ENCODE measurements at places on chromosomes 2 and 18.
A peak's percentile ranks its signal among the peaks of the same experiment; 100 is the strongest.

DNA sequence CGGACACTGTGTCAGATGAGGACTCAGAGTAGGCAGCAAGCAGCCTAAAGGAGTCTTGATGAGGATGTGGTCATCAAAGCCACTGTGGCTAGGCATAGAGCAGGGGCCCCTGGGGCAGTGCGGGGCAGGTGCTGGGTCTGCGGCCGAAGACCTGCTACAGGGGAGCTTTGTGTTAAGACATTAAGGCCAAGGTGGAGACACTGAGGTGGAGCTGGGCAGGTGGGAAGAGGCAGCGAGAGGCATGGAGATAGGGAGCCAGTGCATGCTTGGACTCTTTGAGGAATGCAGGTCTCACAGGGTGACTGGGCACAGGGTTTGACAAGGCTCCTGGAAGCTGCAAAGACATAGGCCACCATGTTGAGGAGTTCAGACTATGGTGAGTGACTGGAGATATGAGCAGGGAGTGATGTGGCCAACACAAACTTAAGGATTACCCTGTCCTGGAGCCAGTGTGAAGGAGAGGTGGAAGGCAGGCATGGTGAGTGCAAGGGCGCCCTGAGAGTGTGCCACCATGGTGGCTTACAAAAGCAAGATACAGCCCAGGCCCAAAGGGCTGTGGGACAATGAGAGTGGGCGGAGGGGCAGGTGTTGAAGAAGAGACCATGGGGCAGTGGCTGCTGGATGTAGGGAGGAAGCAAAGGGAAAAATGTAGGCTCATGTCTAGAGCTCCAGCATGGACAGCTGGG is 450.9 kb upstream of the HS6ST1 start:
- DNase-seq: no peak

- peak; percentile 94 for DNase-seq
Measured at GRCh38 chr18:57434536-57435494, at the start of gene ONECUT2. TSS of gene ONECUT2 (plus strand) at chr18:57435374. CDS start at chr18:57435717, 343 bp downstream.

DNA sequence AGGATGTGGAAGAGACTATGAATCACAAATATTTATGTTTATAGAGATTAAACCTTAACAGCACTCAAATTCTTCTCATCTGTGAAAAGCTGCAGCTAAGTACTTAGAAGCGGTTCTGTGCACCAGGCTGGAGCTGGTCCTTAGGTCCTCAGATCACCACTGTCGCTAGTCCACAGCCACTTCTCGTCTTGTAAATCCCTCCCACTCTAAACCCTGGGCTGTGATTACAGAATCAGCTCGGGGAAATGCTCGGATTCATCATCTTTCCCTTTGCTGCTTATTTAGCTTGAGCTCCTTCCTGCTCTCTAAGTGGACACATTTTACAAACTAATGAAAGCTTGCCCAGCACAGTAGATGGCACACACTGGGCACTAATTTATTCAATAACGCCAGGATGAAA is 61.7 kb downstream of the RNF152 start:
- DNase-seq: no peak

DNA sequence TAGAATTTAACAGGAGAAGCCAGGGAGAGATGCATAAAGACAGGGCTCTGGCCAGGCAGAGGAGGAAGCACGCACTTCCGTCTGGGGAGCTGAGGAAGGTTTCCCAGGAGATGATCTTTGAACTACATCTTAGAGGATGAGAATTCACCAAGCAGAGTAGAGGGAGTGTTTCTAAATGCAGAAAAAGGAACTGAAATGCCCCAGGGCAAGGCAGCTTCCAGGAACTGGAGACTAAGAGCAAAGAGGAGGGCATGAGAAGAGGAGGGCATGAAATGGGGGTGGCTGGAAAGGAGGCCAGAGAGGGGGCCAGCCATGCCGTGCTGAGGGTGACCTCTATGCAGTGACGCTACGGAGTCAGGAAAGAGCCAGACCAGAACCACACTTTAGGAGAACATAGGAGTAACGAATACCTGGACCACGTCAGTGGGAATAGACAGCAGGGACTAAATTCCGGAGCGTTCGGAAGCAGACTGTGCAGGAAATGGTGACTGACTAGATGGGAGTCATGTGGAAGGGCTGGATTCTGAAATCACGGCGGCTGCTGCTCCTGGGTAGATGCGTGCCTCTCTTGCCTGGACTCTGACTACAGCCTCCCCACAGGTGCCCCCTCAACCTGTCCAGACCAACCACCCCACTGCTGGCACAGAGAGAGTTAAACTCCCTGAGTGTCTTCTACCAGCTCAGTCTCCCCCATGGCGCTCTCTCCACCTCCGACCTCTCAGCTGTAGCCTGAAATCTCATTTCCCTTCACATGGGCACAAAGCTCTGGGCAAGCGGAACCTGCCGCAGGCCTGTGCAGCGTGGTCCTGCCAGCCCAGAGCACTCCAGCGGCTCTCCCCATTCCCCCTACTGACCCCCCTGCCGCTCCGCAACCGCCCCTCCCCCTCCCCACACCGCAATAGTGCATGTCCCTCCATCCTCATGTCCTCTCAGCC is 87.0 kb upstream of the RTN4 start:
- DNase-seq: no peak

GRCh38 chr2:239054921-239055320 is 207.0 kb downstream of the TWIST2 start:
- DNase-seq: no peak

- DNase-seq: no peak
Measured at GRCh38 chr2:24816884-24817283, 23.7 kb downstream of the CENPO start.

DNA sequence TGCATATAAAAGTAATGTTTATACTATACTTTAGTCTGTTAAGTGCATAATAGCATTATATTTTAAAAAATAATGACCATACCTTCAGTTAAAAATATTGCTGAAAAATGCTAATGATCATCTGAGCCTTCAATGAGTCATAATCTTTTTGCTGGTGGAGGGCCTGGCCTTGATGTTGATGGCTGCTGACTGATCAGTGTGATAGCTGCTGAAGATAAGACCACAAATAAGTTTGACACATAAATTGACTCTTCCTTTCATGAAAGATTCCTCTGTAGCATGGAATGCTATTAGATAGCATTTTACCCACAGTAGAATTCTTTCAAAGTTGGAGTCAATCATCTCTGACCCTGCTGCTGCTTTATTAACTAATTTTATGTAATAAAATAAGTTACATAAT is 128.4 kb upstream of the CCDC85A start:
- DNase-seq: no peak

DNA sequence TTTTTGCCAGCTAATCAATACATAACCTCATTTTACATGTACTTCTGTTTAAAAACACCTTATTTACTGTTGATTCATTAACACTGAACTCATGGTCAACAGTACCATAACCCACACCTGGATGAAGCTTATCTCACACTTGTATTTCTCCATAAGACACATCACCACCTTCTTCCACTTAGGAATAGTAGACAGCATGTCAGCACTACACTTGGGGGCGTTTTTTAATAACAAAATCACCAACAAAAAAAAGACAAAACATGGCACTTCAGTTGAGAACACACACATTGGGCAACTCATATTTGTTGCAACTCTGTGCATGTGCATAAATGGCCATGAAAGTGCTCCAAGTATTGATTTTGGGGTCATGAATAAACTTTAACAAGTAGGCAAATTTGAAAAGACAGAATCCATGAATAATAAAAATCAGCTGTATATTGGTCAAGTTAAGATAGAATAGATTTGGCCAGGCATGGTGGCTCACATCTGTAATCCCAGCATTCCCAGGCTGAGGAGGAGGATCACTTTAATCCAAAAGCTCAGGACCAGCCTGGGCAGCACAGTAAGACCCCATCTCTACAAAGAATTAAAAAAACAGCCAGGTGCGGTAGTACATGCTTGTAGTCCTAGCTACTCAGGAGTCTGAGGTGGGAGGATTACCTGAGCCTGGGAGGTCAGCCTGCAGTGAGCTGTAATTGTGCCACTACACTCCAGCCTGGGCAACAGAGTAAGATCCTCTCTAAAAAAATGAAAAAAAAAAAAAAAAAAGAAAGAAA is 84.4 kb upstream of the SRD5A2 start:
- no peak for DNase-seq

GRCh38 chr18:52582516-52582915 is 242.5 kb downstream of the DCC start:
- DNase-seq: no peak

DNA sequence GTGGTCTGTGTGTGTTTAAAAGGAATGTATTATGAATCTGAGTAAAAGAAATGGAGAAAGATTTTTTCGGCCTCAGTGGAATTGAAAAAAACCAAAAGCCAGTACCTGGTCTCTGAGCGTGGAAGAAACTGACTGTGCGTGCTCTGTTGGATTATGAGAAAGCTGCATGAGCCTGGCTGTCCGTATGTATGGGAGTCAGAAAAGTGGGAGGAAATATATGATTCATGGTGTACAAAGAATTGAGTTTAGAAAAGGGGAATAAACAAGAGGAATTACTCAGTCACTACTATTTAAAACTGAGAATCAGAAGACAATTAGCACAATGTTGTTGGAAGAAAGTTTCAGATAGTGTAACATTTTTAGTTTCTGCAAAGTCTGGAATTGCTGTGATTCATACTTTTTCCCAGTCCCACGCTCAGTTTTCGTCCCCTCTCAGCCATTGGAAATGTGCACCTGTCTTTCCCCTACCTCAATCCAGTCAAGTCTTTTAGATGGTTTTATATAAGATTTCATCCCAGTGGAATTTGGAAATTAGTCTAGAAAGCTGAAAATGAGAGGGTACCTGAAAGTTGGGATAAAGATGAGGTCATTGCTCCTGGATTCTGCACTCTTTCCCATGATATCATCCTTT is 66.4 kb upstream of the CHMP1B start:
- DNase-seq: no peak

GRCh38 chr2:175840256-175840655 is 161.8 kb downstream of the LNPK start:
- no peak for DNase-seq

GRCh38 chr2:109607766-109608165 is 6.0 kb downstream of the SEPTIN10 start:
- no peak for DNase-seq

DNA sequence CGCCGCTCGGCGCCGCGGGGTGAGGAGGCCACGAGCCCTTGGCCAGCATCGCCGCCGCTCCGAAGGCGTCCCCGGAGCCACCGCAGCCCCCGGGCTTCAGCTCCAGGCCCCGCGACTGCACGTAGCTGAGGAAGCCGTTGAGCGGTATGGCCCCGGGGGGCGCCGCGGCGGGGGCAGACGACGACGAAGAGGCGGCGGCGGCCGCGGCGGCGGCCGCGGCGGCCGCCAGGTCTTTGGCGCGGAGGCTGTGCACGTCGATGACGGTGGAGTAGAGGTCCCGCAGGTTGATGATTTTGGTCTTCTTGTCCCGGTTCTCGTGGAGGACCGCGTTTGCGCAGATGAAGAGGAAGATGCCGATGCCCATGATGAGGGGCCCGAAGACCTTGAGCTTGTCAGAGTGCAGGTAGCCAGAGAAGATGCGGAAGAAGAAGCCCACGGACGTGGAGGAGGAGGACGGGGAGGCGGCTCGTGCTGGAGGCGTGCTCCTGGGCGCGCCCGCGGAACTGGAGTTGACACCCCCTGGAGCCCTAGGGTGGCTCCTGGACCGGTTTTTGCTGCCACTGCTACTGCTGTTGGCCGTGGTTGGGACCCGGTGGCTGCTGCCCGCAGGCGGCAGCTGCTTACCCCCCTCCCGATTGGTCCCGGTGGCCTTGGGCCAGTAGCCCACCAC is 4.0 kb downstream of the TMEM200C start:
- no peak for DNase-seq

GRCh38 chr2:160194351-160194750 is 5.7 kb downstream of the ITGB6 start:
- DNase-seq: no peak

DNA sequence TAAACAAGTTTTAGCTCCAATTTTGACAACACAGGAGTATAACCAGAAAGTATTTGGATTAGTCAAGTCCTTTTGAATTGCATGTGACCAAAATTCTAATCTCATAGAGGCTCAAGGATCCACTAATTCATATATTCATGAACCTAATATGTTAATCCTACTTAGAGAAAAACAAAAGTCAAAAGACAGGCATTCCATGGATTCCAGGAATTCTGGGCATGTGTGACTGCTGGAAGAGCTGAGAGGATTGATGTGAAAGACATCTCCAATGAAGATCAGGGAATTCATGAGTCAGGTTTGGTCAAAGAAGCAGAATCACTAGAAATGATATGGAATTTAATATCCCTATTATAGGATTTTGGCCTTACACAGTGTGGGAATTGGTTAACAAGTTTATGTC is 1494.6 kb upstream of the DDX18 start:
- DNase-seq: no peak

- no peak for DNase-seq
Measured at GRCh38 chr2:27736031-27736889, 35.3 kb upstream of the MRPL33 start.

- DNase-seq: no peak
Measured at GRCh38 chr2:45001869-45002385, 7.3 kb downstream of the SIX2 start.

- peak; percentile 40 for DNase-seq
Measured at GRCh38 chr2:123953846-123954245, 71.2 kb upstream of the CNTNAP5 start.

GRCh38 chr18:63949068-63949737 is at the start of gene HMSD:
TSS of gene HMSD (plus strand) at chr18:63949301. CDS start at chr18:63953456, 4,155 bp downstream.
- DNase-seq: peak; percentile 77

GRCh38 chr2:112658301-112658700 is 12.6 kb downstream of the SLC20A1 start:
- no peak for DNase-seq

DNA sequence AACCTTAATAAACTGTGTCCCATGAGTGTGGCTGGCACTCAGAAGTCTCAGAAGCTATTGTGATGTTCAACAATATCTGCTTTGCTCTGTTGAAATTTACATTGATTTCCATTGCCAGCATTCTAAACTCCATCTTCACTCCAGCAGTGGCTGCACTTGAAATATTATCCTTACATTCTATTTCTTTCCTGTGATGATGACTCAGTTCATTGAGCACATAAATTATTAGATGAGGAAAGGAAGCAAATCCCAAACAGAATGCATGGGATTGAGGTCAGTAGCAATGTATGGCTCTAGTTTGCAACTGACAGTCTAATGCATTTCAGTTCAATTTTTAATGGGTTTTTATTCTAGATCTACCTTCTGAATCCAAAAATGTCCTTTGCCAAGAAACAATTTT is 92.4 kb upstream of the TTN start:
- DNase-seq: no peak

GRCh38 chr2:121791801-121792221 is 36.4 kb downstream of the TSN start:
- no peak for DNase-seq

DNA sequence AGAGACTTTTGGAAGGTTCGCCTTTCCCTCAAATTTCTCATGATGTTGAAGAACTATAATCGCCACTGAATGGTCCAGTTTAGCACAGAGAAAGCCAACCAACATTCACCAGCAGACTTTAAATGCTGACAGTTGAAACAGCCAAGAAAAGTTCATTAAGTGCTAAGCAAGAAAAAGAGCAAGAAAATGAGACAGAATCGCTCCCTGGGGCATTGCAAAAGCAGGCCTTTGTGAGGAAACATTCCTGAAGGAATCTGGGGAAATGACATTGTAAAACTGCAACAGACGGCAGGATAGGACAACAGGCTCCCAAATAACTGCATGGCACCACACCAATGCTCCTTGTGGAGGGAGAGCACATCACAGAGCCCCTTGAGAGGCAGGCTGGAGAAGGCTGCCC is 269.3 kb upstream of the ID2 start:
- no peak for DNase-seq
